ENCODE measurements at places on chromosomes 7 and 10.

GRCh38 chr10:97731346-97732051, 5.4 kb upstream of the ZFYVE27 start:
- peak; percentile 57 for DNase-seq

DNA sequence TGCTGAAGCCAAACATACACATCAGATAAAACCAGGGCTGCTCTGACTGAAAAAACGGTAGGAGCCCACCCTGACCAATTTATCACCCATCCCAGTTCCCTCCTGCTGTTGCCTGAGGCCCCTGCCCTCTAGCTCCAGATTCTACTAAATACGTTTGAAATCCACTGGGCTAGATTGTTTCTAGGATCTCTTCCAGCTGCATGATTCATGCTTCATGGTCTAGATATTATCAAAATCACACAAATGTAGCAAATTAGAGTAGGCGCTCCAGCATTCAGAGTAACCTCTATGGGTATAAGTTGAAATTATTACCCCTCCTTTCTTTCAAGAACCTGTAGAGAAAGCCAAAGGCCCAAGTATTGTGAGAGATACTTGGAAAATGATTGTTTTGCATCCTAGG, 151.2 kb upstream of the FAM13C start:
- DNase-seq: no peak

GRCh38 chr7:39633563-39634477, 10.4 kb downstream of the RALA start:
- no peak for DNase-seq

DNA sequence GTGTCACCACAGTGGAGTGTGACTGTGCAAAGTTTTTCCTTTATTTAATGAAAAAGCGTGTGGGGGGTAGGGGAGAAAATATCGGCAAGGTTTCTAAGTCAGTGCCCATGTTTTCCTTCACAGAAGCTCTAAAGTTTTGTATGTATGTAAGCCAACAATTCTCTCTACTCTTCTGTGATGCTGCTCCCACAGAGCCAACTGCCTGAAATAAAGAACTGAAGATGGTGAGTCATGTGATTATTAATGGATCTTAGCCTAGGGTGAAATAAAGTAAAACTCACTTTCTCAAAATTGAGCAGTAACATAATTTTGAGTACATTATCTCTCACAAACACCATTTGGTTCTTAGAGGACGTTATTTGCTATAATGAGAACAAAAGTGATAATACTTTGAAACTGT, 143.7 kb downstream of the ELMO1 start:
- DNase-seq: no peak

DNA sequence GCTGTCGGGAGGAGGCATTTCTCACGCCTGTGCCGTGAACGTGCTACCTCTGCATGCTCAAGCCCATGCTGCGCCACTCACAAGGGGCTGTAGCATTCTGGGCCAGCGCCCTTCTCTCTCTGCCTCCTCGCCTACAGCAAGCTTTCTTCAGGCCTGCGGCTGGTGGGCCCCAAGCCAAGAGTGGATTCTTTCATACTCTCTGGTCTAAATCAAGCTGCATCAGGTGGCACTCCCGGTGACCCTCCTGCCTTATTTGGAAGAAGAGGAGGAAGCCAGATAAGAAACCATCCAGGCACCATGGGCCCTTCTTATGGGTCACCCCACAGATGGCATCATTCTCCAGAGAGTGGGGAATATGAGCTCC, 86.7 kb upstream of the DUSP5 start:
- no peak for DNase-seq

- no peak for DNase-seq
Observed at GRCh38 chr10:71561003-71561574, 158.5 kb downstream of the C10orf105 start.

DNA sequence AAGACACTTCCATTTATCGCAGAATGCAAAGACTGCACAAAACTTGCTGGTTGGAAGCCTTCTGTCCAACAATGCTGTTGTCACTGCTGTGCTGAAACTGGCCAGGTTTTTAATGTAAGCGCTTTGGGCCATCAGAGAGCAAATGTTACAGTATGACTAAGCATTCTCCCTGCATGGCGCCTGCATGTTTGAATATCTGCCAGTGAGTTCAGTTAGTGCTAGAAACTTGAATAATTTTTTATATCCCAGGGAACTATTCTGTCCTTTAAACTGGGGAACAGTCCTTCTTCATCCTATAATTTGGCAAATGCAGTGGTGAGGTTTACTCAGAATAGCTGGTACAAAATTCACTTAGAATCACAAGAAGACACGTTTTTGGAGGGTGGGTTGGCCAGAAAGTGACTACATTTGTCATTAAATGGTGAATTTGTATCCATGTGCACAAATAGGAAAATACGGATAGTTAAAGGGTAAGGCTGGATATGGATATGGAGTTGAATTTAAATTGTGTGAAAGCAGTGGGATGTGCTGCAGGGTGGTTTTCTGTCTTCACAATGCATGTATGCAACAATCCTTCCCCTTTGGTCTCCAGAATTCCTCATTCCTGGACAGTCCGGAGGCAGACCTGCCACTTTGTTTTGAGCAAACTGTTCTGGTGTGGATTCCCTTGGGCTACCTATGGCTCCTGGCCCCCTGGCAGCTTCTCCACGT, 1.7 kb downstream of the ABCC2 start:
- no peak for DNase-seq

DNA sequence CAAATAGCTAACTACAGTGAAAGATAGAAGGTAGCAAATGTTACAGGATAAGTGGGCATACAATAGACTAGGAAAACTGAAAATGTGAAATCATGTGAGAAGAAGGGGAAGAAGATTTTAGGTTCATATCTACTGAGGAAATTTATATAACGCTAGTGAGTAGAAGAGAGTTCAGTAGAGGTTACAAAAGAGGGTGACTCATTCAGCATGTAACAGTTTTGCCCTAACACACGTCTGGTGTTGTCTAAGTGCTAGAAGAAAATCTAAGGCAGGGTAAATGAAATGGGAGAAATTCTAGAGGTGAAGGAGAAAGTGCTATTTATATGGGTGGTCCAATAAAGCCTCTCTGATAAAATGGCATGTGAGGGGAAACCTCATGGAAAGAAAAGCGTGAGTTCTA, 731.4 kb upstream of the POT1 start:
- no peak for DNase-seq

GRCh38 chr10:92517034-92517655, 56.7 kb downstream of the IDE start:
- DNase-seq: peak; percentile 32

- peak; percentile 14 for DNase-seq
Observed at GRCh38 chr10:58299580-58299979, 30.6 kb downstream of the CISD1 start.

GRCh38 chr10:32337350-32337749, 9.6 kb downstream of the EPC1 start:
- no peak for DNase-seq

DNA sequence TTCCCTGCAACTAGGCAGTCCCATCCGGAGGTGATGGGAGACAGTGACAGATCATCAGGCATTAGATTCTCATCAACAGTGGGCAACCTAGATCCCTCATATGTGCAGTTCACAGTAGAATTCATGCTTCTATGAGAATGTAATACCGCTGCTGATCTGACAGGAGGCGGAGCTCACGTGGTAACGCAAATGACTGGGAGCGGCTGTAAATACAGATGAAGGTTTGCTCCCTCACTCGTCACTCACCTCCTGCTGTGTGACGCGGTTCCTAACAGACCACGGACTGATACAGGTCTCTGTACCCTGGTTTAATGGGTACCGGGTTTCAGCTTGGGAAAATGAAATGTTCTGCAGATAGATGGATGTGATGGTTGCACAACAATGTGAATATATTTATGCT, 47.8 kb upstream of the PIK3AP1 start:
- no peak for DNase-seq

DNA sequence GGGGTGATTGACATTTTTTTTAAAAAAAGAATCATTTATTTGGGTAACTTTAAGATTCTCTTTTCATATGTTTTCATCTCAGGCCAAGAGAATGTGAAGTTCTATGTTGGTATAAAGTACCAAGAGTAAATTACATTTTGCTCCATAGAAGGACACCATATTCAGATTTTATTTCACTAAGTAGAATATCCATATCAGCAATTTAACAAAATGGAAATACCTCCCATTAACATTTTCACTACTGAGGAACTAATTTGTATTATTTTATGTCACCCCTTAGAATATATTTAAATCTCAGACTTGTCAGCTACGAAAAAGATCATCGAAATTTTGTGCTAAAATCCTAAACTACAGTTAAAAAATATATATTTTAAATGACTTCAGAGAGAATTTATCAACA, 274.3 kb downstream of the SEMA3D start:
- no peak for DNase-seq

- DNase-seq: no peak
Observed at GRCh38 chr7:75644589-75644988, 94.2 kb downstream of the HIP1 start.

DNA sequence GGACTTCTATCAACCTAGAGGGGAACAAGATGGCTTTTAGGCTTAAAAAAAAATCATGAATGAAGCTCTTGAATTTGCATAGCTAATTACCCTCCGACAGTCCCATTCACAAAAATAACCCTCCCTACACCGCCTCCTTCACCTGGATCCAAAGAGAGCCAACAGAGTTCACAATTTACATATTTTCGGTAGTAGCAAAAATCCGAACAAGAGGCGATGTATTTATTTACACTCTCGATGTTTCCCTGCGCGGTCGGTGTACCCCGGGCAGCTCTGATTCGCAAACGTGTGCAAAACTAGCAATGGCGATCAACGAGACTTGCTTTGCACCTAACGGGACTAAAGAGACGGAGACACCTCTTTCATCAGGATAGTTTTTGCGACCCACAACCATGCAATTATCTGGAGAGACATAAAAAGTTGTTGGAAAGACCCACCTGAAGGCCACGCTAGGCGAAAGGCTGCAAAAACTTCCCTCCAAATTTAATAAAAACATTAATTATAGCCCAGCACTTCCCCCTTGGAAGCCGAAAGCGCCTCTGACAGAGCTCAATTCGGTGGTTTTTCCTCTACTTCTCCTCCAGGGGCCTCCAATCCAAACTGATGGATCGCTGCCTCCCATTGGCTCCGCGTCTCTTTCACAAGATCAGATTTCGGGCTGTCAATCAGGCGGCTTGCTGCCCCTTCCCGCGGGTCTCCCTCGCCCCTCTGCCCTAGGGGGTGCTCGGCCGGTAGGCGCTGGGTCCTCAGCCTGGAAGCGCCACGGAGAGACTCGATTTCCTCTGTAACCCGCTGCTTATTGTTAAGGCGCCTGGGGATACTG, at the start of gene ETV1:
ETV1 (minus strand) TSS at position 541 of the 823 bp plus-strand sequence. CDS start 614 bp downstream, outside the sequence.
- peak; percentile 87 for DNase-seq

DNA sequence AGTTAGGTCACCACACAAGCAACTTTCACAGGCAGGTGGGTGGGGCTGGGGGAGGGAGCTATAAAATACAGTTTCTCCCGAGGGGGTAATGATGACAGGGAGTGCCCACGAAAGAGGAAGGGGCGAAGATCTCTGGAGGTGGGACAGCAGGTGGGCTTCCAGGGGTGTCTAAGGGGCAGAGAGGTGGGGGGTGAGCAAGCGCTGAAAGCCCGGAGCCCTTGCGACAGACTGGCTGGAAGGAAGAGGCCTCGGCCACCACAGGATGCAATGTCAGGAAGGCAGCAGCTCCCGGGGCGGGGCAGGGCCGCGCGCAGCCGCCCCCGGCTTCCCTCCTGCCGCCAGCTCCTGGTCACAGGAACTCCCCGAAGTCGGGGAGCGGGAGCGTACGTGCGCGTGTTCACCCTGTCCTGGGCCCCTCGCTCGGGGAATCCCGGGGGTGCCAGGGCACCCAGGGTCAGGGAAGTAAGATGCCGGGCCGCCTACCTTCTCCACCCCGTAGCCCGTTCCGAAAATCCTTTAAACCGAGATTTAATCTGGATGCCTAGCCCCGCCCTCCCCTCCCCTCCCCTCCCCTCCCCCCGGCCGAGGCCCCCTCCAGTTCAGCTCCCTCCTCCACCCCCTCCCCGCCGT, 105.2 kb upstream of the PPIF start:
- DNase-seq: peak; percentile 40

- no peak for DNase-seq
Observed at GRCh38 chr7:94579470-94579869, 69.9 kb downstream of the CASD1 start.

DNA sequence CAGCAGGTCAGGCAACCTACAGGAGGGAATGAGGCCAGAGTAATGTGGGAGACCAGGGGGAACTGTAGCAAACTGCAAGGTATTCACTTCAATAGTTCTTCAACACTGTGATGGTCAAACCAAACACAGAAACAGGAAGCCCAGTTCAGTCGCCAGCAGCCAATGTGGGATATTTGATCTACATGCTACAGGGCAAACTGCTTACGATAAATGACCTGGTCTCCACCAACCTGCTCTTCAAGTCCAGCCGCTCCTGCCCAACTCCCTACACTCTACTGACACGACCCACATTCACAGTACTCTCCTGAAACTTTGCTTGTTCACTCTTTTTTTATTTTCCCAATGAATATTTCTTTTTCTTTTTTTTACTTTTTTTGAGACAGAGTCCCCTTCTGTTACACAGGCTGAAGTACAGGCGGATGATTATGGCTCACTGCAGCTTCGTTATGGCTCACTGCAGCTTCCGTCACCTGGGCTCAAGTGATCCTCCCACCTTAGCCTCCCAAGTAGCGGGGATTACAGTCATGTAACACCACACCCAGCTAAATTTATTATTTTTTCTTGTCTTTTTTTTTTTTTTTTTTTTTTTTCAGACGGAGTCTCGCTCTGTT, 42.1 kb downstream of the MDH2 start:
- no peak for DNase-seq

DNA sequence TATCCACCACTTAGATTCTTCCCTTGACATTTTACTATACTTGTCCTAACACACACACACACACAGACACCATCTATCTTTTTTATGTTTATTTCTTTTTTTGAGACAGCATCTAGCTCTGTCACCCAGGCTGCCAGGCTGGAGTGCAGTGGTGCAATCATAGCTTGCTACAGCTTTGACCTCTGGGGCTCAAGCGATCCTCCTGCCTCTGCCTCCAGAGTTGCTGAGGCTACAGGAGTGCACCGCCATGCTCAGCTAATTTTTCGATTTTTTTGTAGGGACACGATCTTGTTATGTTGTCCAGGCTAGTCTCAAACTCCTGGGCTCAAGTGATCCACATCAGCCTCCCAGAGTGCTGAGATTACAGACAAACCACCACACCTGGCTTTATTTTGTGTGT, 16.7 kb downstream of the WIPI2 start:
- DNase-seq: no peak

DNA sequence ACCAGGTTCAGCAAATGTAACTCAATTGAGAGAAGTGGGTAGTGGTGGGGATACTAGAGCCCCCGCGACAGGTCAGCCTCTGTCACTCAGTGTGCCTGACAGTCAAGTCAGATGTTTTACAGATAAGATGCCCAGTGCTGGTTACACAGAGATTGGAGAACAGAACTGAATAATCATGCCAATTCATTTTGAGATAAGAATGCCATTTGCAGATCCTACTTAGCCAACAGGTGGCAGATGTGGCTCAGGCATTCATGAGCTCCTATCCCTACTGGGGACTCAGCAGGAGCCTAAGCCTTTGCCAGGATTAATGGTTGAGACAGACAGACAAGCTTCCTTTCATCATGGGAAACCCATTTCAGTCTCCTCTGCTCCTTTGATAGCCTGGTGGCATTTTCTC, 137.8 kb downstream of the MAPK8 start:
- peak; percentile 18 for DNase-seq

- no peak for DNase-seq
Observed at GRCh38 chr10:74910976-74911350, 84.6 kb downstream of the KAT6B start.
